ENCODE measurements at places on chromosomes 2 and 18.

GRCh38 chr18:11115276-11115675, 34.1 kb downstream of the PIEZO2 start:
- DNase-seq: no peak

GRCh38 chr2:119248751-119249150, 25.1 kb downstream of the STEAP3 start:
- DNase-seq: no peak

DNA sequence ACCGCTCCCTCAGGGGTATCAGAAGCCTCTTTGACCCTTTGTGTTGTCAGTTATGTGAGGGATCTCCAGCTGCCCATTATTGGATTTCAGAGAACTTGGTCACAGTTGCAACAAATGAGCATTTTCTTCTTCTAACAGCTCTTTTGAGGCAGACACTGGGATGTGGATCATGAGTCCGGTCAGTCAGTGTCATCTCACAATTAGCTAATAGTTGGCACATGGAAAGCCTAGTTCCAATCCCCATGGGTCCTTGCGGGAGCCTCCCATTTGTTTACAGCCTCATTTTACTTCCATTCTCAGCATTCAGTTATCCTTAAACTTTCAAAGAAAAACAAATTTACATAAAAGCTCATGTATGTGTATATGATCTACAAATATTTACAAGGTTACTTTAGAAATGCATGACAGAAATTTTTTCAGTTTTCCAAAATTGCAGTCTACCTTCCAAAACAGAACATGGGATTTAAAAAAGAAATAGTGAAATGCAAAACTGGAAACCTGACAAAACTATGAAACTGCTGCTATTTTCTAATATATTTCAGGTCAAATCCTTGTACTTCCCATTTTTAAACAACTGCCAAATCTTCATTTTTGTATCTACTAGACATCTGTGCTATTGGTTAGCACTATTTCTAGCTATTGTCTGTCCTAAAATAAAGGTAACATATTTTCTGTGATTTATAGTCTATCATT, 547.1 kb upstream of the ZEB2 start:
- DNase-seq: no peak

- DNase-seq: no peak
Observed at GRCh38 chr2:64273524-64274398, 129.5 kb upstream of the PELI1 start.

DNA sequence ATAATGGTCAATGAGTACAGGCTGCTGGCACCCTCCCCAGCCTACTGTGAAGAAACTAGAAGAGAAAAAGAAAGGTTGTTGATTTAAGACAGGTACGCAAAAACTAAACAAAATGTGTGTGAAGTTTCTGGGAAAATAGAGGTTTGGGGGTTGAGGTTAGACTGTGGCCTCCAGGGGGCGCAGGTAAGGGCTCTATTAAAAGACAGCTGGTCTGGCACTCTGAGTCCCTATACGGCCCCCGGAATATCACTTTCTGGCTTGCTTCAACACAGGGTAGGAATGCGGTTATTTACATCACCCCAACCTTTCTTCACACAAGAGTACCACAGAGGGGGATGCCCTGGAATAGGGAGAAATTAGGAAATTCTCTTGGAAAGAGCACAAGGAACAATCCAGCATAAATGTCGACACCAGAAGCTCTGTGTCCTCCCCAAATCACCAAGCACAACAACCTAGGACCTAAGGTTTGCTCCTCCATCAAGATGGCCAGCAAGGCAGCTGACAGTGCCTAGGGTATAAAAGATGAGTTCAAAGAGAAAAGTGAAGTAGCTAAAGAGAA, 480.8 kb upstream of the KLHL29 start:
- no peak for DNase-seq

- no peak for DNase-seq
Observed at GRCh38 chr2:61151436-61151835, 10.6 kb upstream of the C2orf74 start.

- DNase-seq: no peak
Observed at GRCh38 chr2:122328816-122329215, 573.4 kb downstream of the TSN start.

- no peak for DNase-seq
Observed at GRCh38 chr18:25974630-25975077, 115.8 kb downstream of the SS18 start.

DNA sequence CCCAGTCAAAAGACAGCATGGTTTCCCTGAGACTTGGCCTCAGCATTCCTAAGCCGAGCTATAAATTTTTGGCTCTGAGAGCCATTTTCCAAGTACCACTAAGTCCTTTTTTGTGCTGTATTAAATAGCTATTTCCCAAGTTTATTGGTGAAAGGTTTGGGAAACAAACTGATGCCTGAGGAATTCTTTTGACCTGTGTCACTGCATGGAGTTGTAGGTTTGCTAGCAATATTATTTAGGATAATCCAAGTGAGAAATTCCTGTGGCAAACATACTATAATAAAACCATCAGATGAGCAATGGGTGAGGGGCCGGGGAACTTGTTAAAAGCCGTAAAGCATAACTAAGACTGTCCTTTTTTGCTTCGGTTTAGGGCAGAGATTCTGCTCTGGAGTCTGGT, 28.4 kb downstream of the ARHGAP28 start:
- no peak for DNase-seq

DNA sequence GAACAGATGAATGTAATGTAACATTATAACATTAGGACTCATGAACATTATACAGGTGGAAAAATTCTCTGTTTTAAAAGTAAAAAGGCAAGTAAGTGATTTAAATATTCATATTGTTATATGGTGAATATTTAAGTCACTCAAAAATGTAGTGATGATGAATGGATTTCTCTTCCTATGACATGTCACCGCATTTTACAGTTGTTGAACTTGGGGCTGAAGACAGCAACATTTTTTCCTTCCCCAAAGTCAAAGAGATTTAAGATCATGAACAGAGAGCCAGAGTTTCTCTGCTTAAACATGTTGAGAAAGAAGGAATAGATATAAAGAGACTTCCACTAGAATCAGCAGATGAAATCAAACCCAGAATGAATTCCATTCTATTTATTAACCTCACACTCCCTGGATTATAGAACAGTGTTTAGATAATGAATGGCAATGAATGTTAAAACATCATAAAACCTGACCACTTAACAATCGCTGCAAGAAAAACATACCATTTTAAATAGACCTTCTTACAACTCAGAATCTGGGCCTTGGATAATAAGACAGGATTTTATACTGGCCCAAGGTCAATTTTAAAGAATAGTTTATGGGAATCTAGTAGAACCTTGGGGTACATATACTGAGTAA, 163.6 kb upstream of the SIX2 start:
- no peak for DNase-seq

DNA sequence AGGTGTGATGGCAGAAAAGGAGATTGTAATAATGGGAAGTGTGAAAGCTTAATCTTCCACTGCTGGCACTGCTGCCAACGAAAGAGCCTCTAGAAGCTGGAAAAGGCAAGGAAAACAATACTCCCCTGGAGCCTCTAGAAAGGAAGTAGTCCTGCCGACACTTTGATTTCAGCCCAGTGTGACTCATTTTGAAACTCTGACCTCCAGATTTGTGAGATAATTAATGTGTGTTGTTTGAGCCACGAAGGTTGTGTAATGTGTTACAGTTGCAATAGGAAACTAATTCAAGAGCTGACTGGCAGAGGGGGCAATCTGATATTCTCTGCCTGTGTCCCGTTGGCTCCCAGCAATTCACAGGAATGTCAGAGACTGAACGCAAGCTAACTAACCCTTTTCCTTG, 219.2 kb upstream of the UBE2E3 start:
- no peak for DNase-seq

GRCh38 chr18:35497027-35497369, 762 bp downstream of the INO80C start:
- no peak for DNase-seq

DNA sequence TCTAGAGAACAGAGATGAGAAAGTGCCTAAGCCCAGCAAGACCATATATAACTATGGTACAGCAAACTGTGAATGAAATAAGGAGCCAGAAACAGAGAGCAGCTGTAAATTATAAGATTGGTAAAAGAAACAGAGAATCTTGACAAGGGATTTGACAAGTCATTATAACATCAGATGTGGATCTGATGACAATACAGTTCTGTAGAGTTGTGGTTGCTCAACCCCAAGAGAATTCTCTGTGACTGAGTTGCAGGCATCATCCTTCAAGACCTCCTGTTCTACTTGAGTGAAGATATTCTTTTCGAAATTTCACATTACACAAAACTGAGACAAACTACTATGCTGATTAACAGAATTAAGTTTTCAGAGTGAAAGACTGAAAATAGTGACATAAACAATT, 343.1 kb upstream of the SLC39A10 start:
- no peak for DNase-seq

DNA sequence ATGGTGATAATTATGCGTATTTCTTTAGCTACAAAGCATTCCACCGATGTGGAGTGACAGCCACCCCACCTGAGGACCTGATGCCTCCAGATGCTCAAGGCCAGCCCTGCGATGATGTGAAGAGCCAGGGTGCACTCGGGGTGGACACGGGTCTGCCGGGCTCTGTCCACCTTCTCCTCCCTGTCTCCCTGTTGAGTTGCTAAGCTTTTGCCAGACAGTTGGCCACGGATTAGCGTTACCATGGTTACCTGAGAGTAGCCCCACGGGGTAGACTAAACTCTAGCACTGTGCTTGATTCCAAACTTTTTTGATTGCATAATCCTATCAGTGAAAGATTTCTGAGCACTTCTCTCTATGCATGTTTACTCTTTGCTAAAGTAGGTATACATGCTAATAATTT, 86.2 kb downstream of the SMIM21 start:
- DNase-seq: no peak

GRCh38 chr2:74882299-74882687, 48.4 kb downstream of the HK2 start:
- DNase-seq: no peak

GRCh38 chr2:108923019-108923700, 65.9 kb downstream of the EDAR start:
- no peak for DNase-seq

Data from stimulated activated CD4-positive, alpha-beta T cell treated with anti-CD3 and anti-CD28 coated beads, Interleukin-2, amount 100 ng/mL, for 24 hours (primary cell).